NCI-H1694 treated with DMSO at 0.1 percent for 48 hours (cell line): ENCODE measurements at places on chromosomes 11 and 22.

DNA sequence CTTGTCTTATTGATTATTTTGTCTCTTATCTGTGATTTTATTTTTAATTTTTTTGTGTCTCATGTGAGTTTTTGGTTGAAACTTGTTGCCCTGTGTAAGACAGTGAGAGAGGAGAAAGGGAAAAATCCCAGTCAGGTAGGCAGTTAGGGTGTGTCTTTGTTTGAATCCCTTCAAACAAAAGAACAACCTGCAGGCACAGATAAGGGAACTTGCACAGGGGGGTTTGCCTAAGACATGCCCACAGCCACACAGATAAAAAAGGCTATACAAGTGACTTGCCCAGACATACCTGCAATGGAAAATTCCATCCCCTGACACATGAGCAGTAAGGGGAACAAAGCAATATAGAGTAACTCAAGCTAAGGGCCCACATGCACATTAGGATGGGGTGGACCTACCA is 127.8 kb upstream of the PLET1 start:
- DNase-seq, result no peak

DNA sequence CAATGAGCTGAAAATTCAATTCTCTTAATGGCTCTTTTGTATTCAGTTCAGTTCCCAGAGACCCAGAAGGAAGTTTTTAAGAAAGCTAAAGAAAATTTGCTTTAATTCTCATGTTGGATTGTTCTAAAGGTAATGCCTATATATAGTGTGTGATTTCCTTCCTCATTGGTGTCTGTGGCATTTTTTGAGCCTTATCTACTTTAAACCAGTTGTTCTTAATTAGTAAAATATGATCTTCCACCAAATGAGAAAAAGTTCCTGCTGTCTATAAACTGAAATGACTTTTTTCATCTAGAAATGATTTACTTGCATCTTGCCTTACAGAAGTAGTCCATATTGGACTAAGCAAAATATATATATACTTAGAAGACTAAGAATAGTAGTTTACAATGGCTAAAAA is 622.1 kb upstream of the KIRREL3 start:
- no peak for DNase-seq

- DNase-seq, result no peak
Measured at GRCh38 chr22:40805699-40806203, 13.4 kb downstream of the SLC25A17 start.

GRCh38 chr11:109960831-109961230 is 132.4 kb upstream of the ZC3H12C start:
- DNase-seq, result no peak

DNA sequence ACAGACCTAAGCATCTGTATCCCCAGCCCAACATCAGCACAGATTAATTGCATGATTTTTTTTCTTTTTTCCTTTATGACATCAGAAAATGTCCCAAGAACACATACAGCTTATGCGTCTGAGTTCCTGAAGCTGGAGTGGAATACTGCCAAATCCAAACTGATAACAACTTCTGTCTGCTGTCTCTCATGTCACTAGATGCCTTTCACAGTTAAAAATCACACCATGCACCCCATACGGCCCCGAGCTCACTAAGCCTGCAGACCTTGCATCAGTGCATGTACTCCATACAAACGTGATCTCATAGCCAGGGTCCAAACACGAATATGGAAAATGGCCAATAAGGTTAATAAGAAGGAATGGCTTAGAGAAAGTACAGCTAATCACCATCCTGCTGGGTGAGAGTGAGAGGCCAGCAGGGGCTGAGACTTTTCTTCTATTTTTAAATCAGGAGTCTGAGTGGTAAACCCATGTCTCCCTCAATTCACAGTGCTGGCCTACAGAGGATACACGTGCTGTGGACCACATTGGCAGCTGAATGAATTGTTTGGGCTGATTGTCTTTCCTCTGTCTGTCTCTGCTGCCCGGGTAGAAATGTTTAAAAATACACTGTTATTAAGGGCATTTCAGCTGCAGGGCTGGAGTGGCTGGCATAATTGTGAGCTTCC is 350.6 kb upstream of the RAG2 start:
- DNase-seq, result no peak

DNA sequence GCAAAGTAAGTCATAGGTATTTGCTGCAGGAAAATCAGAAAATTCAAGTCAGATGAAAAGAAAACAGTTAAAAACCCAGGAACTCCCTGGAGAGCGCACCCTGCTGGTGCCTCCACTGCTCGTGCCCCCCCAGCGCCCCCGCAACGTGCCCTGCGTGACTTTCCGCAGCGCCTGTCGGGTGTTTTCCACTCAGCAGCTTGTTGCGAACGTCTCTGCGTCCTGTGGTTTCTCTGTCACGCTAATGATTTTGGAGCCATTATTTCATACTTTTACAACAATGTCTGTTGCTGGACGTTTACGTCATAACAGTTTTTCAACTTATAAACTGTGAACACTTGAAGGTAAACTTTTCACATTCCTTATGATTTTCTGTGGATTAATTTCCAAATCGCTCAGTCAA is 5.0 kb downstream of the CRELD2 start:
- DNase-seq, result no peak

DNA sequence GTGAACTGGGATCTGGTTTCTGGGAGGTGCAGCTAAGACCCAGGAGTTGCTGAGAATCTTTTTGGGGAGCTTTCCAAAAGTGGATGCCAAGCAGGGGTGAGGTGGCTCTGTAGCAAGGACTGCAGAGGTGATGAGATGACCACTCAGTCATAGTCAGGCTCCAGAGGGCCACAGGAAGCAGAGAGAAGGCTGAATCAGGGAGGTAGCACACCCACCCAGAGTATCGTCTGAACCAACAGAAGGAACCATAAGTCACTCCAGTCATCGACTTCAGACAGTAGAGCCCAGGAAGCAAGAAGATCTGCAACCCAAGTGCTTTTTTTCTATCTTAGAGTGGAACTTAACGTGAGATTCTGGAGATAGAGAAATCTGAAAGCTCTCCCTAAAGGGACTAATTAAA is 335.7 kb upstream of the MPPED2 start:
- no peak for DNase-seq

GRCh38 chr11:113176599-113177360 is 137.6 kb upstream of the TTC12 start:
- DNase-seq, result no peak

DNA sequence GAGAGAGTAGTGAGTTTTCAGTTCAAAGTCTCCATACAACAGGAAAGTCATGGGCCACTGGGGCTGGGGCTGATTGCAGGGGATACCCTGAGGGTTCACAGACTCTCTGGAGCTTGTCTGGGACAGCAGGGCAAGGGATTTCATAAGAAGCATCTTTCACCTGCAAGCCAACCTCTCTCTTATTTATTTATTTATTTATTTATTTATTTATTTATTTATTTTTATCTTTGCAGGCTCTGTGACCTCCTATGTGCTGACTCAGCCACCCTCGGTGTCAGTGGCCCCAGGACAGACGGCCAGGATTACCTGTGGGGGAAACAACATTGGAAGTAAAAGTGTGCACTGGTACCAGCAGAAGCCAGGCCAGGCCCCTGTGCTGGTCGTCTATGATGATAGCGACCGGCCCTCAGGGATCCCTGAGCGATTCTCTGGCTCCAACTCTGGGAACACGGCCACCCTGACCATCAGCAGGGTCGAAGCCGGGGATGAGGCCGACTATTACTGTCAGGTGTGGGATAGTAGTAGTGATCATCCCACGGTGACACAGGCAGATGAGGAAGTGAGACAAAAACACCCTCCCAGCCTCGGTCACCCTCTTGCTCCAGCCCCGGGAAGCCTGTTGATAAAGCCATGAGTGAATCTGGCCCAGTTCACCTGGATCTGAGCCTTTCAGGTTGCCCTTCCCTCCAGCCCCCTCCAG is 68.4 kb downstream of the GGTLC2 start:
- no peak for DNase-seq

DNA sequence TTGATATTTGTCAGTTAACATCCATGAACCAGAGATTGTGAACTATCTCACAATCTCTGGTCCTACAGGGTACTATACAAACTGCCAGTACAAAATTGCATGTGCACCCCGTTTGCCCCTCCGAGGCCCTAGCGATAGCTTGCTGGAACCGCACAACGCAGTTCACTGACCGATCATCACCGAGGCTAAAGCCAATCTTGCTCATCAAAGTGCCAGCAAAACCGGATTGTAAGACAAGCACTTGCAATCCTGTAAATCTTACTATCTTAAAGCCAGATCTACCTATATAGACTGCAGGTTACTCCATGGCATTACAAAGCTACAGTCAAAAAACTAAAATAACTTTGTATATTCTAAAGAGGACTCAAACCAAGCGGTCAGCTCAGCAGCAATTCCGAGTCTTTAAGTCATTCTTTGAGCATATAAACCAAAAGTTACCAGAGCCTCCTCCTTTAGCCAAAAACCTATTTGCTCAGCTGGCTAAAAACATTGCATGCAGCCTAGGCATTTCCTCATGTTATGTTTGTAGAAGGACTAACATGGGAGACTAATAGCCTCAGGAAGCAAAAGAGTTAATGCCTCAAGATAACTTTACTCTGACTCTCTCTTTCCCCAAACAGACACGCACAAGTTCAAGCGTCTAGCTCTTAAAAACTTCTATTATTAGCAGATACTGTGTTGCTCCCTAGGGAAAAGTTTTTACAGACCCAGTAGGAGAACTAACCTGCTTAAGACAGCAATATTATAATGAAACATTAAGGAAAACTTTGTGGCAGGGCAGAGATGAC is 30.7 kb upstream of the CPT1A start:
- no peak for DNase-seq

DNA sequence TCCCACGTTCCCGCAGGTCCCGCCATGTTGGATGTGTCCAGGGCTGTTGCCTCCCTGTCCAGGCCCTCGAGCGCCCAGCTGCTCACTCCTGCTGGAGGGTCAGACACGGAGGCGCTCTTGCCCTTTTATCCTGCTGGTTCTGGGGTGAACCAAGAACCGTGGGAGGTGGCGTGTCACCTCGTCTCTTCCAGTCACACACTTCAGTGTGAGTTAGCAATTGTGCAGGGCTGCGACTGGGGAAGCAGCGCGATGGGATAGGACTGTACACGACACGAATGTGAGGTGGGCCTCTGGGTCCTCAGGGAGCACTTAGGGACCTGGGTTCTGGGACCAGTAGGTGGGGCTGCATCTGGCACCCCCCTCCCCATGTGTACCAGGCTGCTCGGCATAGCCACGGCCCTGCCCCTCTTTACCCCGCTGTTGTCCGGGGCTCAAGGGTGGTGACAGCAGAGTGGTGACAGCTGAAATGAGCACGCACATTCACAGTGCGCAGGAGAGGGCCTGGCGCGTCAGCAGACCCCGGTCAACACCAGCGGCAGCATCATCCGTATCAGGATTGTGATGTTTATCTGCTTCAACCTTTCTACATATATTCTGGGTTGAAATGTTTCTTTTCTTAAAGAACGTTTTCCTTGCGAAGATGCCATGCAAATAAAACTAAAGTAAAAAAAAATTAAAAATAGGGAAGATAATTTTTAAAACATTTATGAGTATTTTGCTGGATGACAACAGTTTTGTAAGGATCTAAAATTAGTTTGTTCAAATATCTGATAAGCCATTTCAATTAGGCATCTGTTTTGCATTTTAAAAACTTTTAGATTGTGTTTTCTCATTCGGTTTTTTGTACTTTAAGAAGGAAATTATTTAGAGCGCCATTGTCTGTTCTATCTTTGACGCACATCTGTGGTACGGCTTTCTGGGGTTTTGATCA is 210.7 kb downstream of the TBC1D22A start:
- no peak for DNase-seq

GRCh38 chr22:37701141-37701786 is 4.4 kb downstream of the TRIOBP start:
- no peak for DNase-seq

- no peak for DNase-seq
Measured at GRCh38 chr11:77672264-77672663, 34.7 kb upstream of the CLNS1A start.

GRCh38 chr11:29458252-29458651 is 558.6 kb downstream of the KCNA4 start:
- DNase-seq, result no peak

GRCh38 chr11:7019500-7020182 is 505 bp downstream of the ZNF214 start:
- no peak for DNase-seq

- DNase-seq, result peak; percentile 17
Measured at GRCh38 chr11:14578541-14578956, 58.4 kb upstream of the PSMA1 start.

DNA sequence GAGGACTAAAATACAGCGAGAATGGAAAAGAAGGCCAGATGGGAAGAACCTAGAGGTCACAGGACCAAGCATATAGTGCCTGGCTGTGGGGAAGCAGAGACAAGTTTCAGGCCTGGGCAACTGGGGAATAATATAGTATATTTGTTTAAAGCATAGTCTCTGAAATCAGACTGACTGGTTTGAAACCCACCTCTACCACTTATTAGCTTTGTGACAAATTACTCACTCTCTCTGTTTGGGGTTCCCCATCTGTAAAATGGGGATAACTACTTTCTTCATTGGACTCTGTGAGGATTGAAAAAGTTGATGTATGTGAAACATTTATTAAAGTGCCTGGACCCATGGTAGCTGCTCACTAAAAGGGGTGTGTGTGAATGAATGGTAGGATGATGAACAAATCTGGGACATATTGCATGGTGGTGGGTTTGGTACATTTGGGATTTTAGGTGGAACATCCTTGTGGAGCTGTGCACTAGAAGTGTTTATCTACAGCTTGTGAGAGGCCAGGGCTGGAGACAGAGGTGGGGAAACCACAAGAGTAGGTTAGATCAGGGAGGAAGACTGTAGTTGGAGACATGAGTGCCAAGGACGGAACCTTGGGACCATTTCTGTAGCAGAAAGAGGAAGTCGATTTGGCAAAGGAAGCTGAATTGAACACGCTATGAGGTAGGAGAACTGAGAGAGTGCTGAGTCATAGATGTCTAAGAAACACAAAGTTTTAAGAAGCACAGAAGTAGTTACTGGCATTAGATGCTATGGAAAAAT is 52.6 kb downstream of the SWAP70 start:
- peak; percentile 2 for DNase-seq

GRCh38 chr11:95081010-95081409 is 8.6 kb upstream of the ENDOD1 start:
- DNase-seq, result no peak

DNA sequence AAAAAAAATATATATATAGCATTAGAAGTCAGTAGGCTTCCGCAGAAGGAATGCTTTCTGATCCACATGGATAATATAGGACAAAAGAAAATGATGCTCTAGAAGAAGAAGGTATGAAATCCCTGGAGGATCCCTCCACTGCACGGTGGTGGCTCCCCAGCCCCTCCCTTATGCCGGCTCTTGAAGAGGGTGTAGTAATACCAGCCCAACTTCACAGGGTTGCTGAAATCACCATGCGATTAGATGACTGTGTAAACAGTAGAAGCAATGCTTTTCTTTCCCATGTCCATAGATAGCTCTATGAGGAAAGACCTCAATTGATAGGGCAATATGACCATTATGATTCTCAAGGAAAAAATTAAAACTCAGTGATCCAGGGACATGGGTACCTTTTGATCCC is 3.2 kb upstream of the ETS1 start:
- DNase-seq, result no peak

GRCh38 chr11:9462806-9463537 is 2.2 kb downstream of the ZNF143 start:
- DNase-seq, result no peak

- no peak for DNase-seq
Measured at GRCh38 chr22:19105456-19105855, 16.8 kb downstream of the DGCR2 start.
